Stimulated activated CD4-positive, alpha-beta T cell treated with anti-CD3 and anti-CD28 coated beads, Interleukin-1b, Interleukin-23, amount 100 ng/mL, for 24 hours (primary cell): ENCODE measurements at places on chromosomes 7 and 10.

- no peak for DNase-seq
These were observed 45.1 kb downstream of the ST8SIA6 start for GRCh38 chr10:17409170-17409733.

- DNase-seq = no peak
These were observed 126.5 kb upstream of the CHRM2 start for GRCh38 chr7:136741941-136742340.

DNA sequence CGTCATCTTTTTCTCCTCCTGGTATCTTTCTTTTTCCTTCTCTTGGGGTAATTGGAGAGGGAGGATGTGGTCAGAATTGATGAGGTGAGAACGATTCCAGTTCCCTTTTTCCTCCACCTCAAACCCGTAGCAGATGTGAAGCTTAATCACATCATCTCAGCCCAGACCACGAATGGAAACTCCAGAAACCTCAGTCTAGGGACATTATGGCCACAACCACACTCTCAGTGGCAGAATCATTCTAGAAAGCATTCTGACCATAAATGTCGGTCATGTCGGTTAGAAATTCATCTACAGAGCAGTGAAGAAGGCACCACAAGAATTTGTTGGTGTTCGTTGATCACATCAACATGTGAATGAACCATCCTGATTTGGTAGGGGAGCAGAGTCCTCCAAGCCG is 78.7 kb downstream of the GATA3 start:
- no peak for DNase-seq

DNA sequence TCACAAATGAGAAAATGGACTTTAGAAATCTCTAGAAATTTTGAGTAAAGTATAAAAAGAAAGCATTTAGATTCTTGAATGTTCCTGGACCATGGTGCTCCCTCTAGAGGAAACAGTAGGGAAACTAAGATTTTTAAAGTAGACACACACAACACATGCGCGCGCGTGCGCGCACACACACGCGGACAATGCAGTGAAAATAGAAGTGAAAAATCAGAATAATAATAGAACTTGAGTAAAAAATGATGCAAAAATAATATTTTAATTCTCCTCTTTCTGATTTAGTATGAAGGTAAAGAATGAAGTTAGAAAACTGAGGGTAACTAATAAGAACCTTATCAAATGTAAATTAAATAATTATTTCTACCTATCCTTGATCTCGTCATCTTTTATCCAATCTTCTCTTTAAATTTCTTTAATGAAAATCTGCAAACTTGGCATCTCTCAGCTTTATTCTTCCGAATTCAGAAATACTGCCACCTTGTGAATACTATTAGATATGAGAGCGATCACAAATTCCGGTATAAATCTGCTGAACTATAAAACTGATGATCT is 117.0 kb upstream of the AMPH start:
- no peak for DNase-seq

- DNase-seq = no peak
These were observed 347.8 kb upstream of the NFE2L3 start for GRCh38 chr7:25804154-25804553.

DNA sequence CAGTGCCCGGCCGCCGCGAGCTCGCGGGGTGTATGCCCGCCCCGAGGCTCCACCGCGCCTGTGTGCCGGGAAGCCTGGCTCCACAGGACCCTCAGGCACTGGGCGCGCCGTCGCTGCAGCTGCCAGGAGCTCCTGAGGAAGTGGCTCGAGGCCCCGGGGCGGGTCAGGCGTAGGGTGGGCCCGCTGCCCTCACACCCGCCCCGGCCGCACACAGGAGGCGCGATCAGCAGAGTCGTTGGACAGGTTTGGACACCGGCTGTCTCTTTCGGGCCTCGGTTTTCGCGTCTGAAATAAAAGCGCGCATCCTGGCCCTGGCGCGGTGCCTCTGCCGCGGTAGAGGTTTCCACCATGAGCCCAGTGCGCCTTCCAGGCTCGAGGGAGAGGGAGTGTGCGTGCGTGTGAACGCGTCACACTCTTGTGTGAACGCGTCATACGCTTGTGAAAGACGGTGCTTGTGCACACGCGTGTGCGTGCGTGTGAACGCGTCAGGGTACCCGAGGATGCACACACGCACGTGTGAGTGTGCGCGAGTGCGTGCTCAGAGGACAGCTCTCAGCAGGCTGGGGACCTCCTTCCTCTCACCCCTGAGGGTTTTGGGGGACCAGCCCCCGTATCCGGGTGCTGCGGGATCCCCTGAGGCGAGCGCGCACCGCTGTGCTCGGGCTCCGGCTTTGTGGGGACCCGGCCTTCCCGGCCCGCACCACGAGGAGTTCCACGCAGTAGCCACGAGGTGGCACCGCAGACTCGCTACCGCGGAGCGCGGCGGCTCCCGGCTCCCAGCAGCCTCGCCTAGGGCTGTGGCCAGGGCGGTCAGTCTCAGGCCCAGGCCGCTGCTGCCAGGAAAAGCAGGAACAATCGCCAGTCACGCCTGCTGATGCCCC is 83.8 kb downstream of the BMS1 start:
- no peak for DNase-seq

- no peak for DNase-seq
These were observed 160.0 kb upstream of the SHH start for GRCh38 chr7:155972247-155972646.

DNA sequence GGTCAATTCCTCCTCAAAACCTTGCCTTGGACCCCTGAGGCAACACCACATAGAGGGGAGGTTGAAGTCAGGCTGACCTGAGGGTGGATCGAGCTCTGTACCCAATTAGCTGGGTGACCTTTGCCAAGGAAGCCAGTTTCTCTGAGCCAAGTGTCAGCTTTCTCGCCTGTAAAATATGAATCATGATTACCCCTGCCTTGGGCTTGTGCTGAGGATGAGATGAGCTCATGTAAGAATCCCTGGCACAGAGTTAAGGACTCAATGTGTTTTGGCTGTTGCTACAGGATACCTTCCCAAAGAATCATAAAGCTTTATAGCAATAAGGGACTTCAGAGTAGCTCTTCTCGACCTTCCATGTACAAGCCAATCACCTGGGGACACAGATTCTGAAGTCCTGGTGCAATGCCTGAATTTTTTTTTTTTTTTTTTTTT is 43.5 kb upstream of the CACUL1 start:
- DNase-seq = no peak

- no peak for DNase-seq
These were observed 148.4 kb downstream of the GRID1 start for GRCh38 chr10:86218160-86218559.

DNA sequence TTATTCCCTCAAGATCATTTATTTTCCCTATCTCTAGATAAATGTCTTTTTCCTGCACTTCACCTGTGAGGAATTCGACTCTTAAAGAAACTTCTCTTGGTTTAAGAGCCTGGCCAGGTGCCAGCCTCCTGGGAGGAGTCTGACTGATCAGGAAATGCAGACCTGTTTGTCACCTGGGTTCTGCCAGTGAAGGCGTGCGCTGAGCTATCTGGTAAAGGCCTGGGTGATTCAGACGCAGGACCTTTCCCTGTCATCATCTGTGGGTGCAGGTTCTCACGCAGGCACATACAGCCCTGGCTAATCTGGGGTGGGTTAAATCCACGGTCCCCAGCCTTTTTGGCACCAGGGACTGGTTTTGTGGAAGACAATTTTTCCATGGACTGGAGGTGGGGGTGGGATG is 65.3 kb upstream of the AQP1 start:
- DNase-seq = no peak

DNA sequence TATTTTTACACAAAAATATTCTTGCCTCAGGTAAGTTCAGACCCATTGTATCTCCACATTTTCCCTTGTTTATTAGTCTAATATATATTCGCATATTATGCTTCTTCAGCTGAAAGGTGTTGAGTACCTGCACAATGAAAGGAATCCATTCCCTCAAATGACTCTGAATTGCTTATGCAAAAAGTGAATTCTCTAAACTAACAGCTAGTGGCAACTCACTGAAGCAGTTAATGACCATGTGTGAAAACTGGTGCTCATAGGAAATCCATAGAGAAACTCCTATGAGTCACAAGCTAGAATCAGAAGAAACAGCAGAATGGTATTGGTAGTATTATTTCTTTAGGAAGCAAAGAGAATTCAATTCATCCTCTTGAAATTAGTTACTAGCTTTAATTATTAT is 33.5 kb upstream of the RNF148 start:
- no peak for DNase-seq

- DNase-seq = no peak
These were observed 183.0 kb downstream of the RAPGEF5 start for GRCh38 chr7:22173685-22174573.

DNA sequence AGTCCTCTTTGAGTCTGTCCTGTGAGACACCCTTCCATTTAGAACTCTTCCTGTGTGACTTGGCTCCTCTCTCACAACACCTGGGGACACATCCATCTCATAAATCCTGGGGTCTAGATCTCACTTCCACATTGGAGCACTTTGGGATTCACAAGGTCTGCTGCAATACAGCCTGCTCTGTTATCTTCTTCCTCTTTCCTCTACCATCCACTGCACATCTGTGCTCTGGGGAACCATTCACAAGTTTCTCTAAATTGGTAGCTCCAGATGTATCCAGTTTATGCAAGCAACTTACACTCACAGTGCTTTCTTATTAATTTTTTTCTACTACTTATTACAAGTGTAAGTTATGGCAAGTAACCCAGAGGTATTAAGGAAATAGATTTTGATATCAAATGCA is 5.5 kb upstream of the FIGNL1 start:
- no peak for DNase-seq

GRCh38 chr7:138091032-138091431 is 14.8 kb downstream of the AKR1D1 start:
- no peak for DNase-seq

GRCh38 chr7:151895631-151896031 is 18.7 kb upstream of the PRKAG2 start:
- DNase-seq = no peak

DNA sequence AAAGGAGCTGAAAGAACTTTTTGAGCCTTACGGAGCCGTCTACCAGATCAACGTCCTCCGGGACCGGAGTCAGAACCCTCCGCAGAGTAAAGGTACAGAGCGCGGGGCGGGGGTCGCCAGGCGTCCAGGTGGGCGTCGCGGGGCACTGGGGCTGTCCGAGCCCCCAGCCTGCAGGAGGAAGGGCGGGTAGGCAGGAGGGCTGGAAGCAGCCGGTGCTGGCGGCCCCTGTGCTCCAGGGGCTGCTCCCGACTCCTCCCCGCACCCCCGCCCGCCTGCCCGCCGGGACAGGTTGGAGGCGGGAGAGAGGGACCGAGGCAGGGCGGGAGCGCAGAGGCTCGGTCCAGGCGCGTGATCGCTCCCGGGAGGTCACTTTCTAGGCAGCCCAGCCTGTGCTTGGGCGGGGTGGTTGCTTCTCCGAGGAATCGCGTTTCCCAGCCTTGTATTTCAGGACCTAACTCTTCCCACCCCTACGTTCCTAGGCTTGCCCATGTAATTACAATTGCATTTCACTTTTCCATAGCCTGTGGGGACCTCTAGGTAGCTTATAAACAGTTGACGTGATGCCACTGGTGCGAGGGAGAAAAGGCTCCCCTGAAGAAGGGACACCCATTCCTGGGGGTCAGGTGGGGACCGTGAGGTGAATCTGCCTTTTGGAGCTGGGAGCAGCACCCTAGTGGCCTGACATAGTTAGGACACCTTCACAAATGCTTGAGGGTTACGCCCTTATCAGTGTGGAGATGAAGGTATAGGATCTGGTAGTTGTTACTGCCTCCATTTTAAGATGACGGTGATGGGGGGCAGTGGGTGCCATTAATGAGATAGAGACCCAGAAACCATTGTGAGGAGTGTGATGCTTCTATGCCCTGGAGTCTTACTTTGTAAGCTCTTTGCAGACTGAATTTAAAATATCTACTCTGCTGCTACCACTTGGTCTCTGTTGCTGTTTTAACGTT is 148.2 kb downstream of the CELF2 start:
- DNase-seq = no peak

GRCh38 chr7:123769371-123769770 is 20.6 kb upstream of the WASL start:
- no peak for DNase-seq

- no peak for DNase-seq
These were observed 989.0 kb downstream of the GATA3 start for GRCh38 chr10:9043466-9043865.

- no peak for DNase-seq
These were observed 48.6 kb downstream of the CUL1 start for GRCh38 chr7:148747274-148747673.

DNA sequence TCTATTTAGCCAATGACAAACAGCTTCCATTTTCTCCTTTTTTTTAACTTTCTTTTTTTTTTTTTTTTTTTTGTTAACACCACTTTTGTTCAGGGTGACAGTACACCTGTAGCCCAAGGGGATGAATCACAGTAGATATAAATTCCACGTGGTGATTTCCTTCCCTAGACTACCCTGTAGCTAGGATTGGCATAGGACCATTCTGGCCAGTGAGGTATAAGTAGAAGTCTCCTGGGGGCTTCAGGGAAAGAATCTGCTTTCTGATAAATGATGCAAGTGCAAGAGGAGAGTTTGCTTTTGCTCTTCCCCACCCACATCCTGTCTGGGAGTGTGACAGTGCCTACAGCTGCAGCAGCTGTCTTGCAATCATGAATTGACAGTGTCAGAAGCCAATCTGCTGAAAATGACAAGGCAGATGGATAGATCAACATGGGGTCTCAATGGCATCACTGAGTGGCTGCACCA is 63.2 kb upstream of the TOMM7 start:
- DNase-seq = peak; percentile 55

GRCh38 chr10:51321980-51322379 is 247.7 kb downstream of the PRKG1 start:
- DNase-seq = no peak

DNA sequence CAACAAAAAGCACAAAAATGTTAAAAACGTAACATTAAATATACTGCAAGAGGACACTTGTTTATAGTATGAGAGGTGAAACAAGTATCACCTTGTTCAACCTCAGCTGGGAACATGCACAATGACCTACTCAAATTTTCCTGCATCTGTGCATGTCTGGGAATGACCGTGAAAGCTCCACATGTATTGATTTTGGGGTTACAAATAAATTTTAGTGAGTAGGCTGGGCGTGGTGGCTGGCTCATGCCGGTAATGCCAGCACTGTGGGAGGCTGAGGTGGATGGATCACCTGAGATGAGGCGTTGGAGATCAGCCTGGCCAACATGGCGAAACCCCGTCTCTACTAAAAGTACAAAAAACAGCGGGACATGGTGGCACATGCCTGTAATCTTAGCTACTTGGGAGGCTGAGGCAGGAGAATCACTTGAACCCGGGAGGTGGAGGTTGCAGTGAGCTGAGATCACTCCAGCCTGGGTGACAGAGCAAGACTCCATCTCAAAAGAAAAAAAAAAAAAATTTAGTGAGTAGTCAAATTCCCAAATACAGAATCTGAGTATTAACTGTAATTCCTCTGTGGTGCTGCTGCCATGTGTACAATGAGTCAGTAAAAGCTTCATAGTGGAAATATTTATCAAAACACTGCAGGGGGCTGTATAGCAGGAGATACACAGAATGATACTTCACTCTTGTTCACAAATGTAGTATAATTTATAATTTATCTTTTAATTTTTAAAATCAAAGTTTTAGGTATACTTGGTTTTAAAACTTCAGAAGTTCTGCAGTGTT is 41.1 kb downstream of the SUGCT start:
- DNase-seq = no peak

- no peak for DNase-seq
These were observed 14.7 kb upstream of the CDH23 start for GRCh38 chr10:71382028-71382427.
